ENCODE measurements at places on chromosomes 12 and 14. TPM values are rescaled to one million over a fixed set of nuclear protein-coding genes. Genes with fewer than 3 reads are reported as not detected.

DNA sequence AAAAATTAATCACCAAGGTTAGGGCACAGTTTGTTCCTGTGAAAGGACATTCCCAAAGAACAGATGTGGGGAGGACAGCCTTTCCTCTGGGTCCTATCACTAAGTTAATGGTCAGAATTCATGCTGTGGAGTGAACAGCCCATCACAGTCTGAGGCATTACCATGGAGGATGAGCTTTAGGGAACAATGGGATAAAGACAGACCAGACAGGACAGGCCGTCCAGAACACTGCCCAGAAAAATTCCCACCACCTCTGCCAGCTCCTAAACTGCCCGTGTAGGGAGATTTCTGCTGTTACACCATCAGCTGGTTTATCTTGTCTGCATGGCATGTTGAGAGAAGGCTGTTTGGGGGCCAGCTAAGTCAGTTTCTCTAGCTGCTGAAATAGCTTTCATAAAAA, 49.6 kb upstream of the IFNG-AS1 start:
- peaks cover 5% of the 10 kb centered on the region for H3K4me1 ChIP-seq
- no peaks in the 10 kb centered on the region for H3K27me3 ChIP-seq
- H3K4me3 ChIP-seq, result no peak overlapping the region
- no peak for DNase-seq
- no peak overlapping the region for H3K27ac ChIP-seq

GRCh38 chr12:114671443-114672411, 12.2 kb downstream of the TBX3 start:
- no peak for DNase-seq
- H3K36me3 ChIP-seq, result no peaks in the 10 kb centered on the region
- no peak overlapping the region for H3K27ac ChIP-seq
- H3K27me3 ChIP-seq, result no peaks in the 10 kb centered on the region
- H3K4me3 ChIP-seq, result no peak overlapping the region
- H3K4me1 ChIP-seq, result no peaks in the 10 kb centered on the region

Gene P2RX2
- polyA plus RNA-seq, result not detected

Gene TAS2R31
- polyA plus RNA-seq, result 0.63 TPM

- peaks cover 28% of the 10 kb centered on the region for H3K36me3 ChIP-seq
- H3K4me3 ChIP-seq, result no peak overlapping the region
- no peak overlapping the region for H3K27ac ChIP-seq
- no peaks in the 10 kb centered on the region for H3K27me3 ChIP-seq
- no peak for DNase-seq
Observed at GRCh38 chr14:35682802-35683201, 126.3 kb downstream of the RALGAPA1 start.
